Activated naive CD8-positive, alpha-beta T cell treated with anti-CD3 and anti-CD28 coated beads, Interleukin-2, amount 50 U/mL, for 24 hours (primary cell): ENCODE measurements at places on chromosomes 4 and X.

- no peak for DNase-seq
Observed at GRCh38 chr4:25001509-25001908, 29.2 kb downstream of the LGI2 start.

- no peak for DNase-seq
Observed at GRCh38 chr4:69818060-69818639, 41.8 kb downstream of the SULT1E1 start.

DNA sequence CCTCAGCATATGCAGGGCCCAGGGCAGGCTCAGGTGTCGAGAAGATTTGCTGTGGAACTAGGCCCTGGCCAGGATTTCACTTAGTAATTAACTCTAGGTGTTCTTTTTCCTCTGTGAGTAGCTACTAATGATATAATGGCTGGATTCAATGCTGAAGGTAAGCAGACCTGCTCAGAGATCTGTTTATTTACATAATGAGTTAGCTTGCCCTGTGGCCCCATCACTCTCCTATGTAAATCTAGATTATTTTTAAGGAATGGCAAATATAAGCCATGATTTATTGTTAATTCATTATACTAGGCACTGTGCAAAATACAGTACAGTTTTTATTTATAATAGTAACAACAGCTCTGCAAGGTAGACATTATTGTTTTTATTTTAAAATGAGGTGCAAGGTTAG lies 117.2 kb downstream of the IRF2 start:
- no peak for DNase-seq

DNA sequence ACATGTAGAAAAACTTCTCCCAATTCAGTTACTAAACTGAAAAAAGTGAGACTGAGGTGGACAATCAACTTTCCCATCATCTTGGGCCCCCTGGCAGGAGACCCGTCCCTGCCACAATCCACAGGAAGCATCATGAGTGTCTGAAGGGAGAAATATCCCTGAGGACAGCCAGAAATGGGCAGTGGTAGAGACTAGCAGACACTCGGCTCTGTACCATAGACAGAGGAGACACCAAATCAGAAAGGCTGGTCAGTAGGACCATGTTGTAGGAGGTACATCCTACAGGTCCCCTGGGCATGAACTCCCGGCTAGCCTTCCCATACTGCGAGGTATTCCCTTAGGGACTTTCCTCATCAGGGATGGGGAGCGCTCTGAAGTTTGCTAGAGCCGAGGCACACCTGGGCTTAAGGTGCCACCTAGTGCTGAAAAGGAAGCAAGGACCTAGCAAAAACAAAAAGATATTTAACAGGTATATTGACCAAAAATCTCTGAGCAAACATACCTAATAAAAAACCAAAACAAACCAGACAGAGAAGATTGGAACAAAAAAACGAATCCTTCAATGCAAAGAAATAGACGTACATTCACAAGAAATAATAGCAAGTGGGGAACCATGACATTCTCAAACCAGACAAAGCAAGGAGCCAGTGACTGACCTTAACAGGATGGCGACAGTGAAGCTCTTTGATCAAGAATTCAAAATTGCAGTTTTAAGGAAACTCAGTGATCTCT lies 55.6 kb downstream of the HAUS3 start:
- no peak for DNase-seq

DNA sequence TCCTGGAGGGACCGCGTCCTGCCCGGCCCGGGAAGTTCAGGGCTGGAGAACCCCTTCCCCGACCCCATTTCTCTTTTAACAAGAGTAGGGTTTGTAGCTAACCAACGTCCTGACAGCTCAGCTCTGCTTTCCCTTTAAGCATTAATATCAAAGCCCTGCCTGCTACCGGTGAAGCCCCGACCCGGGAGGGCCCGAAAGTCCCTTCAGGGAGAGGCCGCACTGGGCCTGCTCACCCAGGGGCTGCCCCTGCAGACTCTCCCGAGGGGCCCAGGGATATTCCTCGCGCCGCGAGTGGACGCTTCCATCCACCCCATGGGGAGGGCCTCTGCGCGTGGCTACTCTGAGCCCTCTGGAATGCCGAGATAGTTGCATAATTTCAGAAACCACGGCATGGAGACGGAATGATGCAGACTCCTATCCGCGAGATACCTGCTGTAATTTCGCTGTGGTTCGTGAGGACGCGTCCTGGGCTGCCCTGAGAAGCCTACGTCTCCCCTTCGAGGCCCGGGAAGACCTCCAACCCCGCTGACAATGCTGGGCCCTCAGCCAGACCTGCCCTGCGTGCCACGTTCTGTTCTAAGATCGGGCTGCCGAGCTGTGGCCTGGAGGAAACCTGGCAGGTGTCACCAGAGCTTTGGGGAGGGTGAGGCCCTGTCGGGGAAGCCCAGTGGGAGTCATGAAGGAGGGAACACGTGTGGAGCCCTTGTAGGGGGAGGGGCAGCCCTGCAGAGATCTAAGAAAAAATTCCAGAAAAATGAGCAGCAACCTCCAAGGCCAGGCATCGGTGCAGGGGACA lies 999 bp upstream of the CTBP1 start:
- peak; percentile 65 for DNase-seq
